ENCODE measurements at places on chromosomes 4 and X.

GRCh38 chr4:121011780-121012340 is 60.5 kb downstream of the NDNF start:
- no peak for DNase-seq

GRCh38 chr4:180059216-180059881 is 2183.9 kb upstream of the TENM3 start:
- no peak for DNase-seq

DNA sequence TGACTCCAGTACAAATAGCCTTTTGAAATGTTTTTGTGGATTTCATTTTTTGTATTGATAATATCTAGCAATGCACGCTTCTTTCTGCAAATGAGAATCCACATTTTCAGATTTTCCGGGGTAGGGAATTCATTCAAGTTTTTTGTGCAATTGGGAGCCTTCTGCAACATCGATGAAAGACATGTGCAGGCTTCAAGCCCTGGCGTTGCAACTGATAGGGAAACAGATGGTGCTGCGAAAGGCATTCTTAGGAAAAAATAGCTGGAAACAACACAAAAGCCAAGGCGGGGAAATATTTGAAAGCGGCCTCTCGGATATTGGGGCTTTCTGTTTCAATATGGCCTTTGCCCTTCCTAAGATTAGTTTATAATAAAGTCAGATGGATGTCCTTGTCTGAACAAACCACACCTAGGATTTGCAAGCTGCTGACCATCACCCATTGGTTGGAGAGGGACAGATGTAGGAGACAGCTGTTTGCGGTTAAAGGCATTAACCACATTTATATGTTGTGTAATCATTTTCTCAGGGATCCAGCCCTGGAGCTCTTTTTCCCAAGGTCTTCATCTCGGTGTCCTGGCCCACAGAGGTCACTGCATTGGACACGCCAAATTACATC is 136.5 kb downstream of the PRKX start:
- no peak for DNase-seq

- no peak for DNase-seq
Measured at GRCh38 chr4:146486565-146486964, 35.2 kb downstream of the SLC10A7 start.

DNA sequence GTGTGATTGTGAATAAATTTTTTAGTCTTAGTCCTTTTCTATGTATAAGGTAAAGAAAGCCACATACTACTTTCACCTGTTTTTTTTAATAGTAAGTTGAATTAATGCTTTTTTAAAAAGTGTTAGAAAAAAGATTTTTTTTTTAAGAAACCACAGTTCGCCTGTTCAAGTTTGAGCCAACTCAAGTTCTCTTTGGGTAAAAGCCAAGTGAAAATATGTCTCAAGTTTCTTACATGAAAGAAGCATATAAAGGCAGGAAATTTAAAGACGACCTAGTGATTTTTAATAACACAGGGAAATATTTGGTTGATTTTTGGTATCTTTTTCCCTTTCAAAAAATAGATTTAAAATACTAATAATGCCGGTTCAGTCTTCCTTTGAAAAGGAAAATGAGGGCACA is 369.9 kb upstream of the NR3C2 start:
- DNase-seq, result no peak

DNA sequence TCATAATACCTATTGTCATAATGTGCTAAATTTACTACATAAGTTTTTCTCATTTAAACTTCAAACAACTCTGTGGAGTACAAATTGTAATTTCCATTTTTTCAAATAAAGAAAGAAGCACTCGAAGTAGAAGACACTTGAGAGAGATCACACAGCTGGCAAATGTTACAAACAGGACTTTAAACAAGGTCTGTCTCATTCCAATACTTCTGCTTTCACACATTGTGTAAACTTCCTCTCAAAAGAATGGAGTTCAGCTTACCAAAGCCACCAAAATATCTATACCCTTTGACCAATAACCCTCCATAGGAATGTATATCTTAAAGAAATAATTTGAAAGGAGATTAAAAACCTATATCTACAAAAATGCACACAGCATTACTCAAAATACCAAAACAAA is 88.3 kb downstream of the OPHN1 start:
- DNase-seq, result no peak

DNA sequence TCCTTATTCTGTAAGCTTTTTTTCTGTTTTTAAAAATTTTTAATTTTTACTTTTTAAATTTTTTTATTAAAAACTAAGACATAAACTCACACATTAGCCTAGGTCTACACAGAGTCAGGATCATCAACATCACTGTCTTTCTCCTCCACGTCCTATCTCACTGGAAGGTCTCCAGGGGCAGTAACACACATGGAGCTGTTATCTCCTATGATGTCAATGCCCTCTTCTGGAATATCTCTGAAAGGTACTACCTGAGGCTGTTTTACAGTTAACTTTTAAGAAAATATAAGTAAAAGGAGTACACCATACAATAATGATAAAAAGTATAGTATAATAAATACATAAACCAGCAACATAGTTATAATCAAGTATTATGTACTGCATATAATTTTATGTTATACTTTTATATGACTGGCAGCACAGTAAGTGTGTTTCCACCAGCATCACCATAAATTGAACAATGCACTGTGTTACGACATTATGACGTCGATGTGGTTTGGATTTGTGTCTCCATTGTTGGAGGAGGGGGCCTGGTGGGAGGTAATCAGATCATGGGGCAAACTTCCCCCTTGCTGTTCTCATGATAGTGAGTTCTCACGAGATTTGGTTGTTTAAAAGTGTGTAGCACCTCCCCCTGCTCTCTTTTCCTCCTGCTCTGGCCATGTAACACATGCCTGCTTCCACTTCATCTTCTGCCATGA is 21.3 kb downstream of the IL15 start:
- DNase-seq, result no peak

DNA sequence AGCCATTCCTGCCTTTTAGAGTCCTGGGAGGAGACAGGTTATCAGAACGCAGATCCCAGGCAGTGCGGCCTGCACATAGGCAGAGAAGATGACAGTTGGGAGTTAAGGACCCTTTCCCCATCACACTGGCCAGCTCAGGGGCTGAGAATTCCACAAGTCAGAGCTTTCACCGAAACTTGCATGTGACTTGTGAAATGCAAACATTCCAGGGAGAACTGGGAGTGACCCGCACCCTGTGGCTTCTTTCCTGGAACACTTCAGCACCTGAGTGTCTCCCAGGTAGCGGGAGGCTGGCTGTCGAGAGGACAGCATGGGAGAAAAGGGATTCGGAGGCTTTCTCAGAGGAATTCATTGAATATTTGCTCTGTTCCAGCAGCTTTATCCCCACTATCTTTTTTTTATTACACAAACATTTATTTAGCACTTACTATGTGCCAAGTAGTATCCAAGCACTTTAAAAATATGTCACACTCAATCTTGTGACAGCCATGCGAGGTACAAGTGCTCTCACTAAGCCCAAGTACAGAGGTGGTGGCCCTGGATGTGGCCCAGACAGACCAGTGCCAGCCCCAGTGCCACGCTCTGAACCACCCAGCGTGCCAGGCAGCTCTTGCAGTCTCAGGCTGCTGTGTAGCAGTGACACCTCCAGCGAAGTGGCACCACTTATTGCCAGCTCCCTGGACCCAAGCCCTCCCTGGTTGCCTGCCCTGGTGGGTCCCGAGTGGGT is 100.5 kb downstream of the PHKA2 start:
- DNase-seq, result no peak

DNA sequence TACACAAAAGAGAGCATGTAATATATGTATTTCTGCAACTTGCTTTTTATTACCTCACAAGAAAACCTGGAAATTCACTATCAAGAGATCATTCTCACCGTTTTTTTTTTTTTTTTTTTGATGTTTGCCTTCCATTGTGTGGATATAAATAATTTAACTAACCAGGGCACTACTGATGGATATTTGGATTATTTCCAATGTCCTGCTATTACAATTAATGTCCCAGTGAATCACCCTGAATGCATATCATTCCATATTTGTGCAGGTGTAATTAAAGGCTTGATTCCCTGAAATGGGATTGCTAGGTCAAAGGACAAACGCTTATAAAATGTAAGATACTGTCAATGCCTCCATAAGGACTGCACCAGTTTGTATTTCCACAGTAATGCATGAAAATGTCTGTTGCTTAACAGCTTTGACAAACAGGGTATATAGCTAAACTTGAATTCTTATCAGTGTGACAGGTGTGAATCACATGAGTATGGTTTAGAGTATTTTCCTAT is 87.8 kb downstream of the NCAPG start:
- no peak for DNase-seq

GRCh38 chrX:110462957-110463356 is 104.3 kb downstream of the RTL9 start:
- DNase-seq, result no peak

GRCh38 chr4:104500442-104500841 is 5.7 kb upstream of the CXXC4 start:
- no peak for DNase-seq

DNA sequence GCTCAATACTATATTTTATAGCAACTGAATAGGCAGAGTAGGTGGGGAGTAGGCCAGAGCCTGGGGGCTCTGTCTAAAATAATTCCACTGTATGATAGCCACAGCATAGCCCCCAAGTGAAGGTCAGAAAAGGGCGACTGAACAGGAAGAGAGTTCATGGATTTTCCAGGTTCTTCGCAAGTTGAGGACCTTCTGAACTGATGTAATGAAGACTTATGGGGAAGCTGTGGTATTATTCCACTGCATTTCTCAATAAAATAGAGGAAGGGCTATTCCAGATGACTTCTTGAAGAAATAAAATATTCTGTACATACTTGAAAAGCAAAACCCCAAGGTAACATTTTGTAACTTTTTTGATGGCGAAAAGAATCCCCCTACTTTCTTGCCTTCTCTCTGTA is 231.4 kb upstream of the GPC4 start:
- no peak for DNase-seq

All from CD4-positive, alpha-beta T cell treated with Interleukin-15 for 1 hour (primary cell).